ENCODE measurements at places on chromosomes 4 and X.

DNA sequence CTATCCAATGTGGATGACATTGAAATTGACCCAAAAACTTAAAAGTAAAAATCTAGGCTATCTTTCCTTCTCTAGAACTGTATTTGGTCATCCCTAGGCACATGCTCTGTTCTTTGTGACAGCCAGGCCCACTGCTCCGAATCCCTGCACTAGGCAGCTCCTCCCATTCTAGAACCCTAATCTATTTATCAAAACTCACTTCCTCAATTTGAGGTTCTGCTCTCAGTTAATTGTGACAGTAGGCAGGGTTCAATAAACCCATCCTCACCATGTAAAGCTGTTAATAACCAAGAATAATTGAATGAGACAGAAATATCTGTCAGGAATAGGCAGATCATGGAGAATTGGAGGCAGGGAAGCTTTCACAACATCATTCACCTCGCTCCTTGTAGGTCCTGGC, 51.9 kb upstream of the IRF2 start:
- DNase-seq = no peak

DNA sequence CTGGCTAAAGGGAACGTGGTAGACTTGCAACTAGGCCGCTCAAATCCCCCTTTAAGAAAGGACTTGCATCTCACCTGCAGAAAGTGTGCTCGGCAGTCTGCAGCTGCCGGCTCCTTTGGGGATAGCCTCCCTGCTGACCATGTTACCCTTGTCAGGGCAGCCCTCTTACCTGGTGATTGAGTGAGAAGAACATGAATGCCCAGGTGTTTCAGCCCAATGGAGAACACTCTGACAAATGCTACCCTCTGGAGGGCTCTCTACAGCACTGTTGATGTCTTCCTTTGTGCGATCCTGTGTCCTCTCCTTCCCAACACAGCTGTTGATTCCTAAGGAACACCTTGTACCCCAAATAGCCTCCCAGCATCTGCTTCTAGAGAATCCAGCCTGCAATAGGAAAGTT, 178.7 kb upstream of the LDB2 start:
- DNase-seq = no peak

- DNase-seq = no peak
These were observed 70.4 kb downstream of the METTL14 start for GRCh38 chr4:118755438-118756226.

DNA sequence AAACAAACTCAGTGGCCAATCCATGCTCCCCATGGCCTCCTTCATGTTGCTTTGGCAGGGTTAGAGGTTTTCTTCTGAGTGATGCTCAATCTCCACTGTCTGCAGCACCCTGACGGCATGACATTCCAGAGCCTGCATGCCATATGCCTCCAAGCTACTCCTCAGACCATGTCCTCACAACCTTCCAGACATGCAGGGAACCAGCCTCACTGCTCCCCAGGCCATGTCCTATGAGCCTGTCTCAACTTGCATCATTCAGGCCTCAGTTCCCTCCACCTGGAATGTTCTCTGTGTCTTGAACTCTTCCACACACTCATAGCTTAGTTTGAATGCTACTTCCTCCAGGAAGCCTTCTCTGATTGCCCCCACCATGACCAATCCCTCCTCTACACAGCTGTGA, 18.8 kb downstream of the PROM1 start:
- no peak for DNase-seq

- no peak for DNase-seq
These were observed 357.8 kb upstream of the SLC7A11 start for GRCh38 chr4:138599965-138600364.

DNA sequence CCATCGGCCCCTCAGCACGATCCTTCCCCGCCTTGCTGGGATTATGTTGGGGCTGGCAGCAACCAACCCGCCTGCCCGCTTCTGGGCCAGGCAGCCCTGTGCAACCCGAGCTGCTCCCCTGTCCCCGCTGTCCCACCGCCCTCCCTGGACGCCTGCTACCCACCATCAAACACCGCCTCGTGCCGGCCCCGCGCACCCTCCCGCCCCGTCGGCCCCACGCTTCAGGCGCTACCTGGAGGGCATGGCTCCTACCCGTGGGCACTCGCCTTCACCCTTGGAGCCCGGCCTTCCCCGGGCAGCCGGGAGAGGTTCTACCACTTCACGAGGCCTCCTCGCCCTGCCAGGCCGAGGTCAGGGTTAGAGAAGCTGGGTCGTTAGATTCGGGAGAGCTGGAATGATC, 37.0 kb downstream of the TKTL1 start:
- DNase-seq = no peak

- DNase-seq = no peak
These were observed 52.1 kb upstream of the CDKN2AIP start for GRCh38 chr4:183392377-183392776.

DNA sequence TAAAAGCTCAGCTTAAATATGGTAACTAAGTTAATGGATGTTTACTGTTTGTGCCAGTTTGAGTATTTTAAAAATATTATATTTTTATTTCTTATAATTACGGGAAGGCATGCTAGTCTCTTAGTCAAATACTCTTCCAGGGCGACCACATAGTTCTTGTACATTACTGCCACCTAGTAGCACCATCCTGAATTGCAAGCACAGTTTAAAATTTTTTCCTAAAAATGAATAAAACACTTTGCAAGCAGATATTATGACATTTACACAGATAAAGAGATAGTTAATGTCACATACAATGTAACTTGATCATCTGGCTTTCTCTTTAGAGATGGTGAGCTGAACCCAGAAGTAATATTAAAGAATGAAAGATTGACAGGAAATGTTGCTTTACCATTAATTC, 11.5 kb downstream of the NDP start:
- DNase-seq = no peak

GRCh38 chr4:167000141-167000852, 234.0 kb downstream of the SPOCK3 start:
- DNase-seq = no peak

DNA sequence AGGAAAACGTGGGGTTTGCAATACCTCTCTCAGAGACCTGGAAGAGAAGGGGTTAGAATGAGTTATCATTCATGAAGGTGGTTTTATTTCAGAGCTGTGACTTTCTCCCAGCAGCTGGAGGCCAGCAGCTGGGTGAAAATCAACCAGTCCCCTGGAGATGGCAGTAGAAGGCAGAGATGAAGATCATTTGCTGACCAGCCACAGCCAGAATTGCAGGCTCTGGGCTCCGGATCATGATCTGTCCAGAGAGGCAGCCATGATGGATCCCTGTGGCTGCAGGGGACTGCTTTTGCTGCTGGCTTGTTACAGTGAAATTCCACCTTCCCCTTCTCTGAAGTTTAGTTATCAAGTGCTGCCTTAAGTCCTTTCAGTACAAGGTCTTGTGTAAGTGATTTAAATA, 46.9 kb upstream of the TAB3 start:
- no peak for DNase-seq

DNA sequence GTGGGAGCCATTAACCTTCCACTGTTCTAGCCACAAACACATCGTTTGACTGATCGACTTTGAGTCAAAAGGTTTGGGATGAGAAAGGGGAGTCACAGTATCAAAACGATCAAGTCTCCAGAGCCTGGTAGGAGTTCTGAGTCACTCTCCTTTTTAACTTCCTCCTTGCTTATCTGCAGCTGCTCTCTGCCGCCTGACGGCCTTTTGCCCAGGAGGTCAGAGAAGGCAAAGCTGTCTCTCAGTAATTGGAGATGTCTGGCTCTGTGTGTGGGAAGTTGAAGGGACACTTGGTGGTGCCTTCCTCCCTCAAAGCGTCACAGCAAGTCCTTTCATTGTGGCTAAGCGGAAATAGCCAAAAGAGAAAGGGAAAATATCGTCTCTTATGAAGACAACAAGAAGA, 63.1 kb downstream of the ANOS1 start:
- DNase-seq = no peak

DNA sequence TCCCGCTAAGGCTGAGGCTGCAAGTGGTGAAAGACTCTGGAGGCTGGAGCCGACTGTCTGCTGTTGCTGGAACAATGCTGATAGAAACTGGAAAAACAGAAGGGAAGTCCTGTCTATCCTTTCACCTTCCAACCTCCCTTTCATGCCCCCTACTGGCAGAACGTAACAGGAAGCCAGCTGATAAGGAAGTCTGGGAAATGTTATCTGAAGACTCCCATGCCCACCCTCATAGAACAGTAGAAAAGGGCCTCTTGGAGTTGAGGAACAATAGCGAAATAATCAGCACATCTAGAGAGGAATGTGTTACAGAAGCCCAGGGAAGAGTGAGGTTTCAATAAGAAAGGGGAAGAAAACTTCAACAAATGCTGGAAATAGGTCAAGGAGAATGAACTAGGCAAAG, 117.1 kb upstream of the DKK2 start:
- no peak for DNase-seq

GRCh38 chr4:76897536-76898384, at the start of gene SOWAHB:
Gene SOWAHB (minus strand): TSS chr4:76898144. CDS start chr4:76897849, 295 bp downstream.
- peak; percentile 39 for DNase-seq

DNA sequence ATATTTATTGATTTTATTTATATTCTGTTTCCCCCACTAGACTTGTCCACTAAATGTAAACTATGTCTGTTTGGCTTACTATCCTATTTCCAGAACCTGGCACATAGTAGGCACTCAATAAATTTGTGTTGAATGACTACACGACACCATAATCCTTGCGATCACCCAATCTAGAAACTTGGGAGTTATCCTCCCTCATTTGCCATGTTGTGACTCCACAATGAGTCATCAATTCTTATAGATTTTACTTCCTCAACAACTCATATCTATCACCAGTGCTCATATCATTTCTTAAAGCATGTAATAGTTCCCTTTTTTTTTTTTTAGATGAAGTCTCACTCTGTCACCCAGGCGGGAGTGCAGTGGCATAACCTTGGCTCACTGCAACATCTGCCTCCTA, 39.9 kb upstream of the VAMP7 start:
- no peak for DNase-seq

DNA sequence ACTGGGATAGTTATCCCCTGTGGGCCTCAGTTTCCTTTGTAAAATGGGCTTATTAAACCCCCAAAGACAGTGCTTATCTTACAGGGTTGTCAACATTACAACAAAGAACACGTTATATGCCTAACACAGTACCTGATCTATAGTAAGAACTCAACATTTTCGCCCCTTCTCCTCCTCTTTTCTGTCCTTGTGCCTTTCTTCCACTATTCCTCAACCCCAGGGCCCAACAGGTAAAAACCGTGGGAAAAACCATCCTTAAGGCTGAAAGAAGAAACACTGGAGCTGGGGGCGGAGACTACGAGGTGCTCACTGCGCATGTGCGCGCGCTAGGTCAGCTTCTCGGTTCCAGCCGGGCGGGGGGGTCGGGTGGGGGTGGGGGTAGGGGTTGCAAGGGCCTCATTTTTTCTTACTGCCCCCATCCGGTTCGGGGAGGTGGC, 426 bp upstream of the XIAP start:
- peak; percentile 74 for DNase-seq

GRCh38 chrX:2766906-2767305, 15.1 kb downstream of the XG start:
- DNase-seq = no peak

DNA sequence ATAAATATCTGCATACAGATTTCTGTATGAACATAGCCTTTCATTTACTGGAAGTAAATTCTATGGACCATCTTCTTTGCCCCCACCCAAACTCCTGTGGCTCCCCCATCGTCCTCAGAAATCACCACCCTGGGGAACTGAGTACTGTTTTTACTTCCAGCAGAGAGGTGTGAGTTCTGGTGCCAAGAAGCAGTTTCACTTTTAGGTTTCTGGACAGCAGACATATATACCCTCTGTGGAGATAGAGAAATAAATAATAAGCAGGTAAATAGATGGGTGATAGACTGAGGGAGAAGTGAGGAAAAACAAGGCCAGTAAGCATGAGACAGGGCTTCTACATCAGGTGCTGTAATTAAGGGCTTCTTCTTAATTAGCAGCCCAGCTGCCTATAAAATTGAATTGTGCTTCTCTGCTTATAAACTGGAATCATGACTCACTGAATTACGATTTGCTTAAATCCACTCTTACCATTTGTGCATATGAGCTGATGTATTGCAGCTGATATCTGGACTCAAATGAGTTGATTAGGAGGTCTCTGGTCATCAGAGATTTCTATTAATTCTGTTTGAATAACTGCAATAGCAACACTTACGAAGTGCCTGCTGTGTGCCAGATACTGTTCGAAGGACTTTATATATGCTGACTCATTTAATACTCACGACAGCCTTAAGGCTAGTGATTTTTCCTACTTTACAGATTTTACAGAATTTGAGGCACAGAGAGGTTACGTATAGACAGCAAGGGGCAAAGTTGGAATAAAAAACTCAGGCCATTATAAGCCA, 60.8 kb upstream of the DHX15 start:
- no peak for DNase-seq

GRCh38 chr4:65302145-65302544, 368.1 kb downstream of the EPHA5 start:
- no peak for DNase-seq

GRCh38 chrX:35841872-35842271, 43.7 kb downstream of the MAGEB16 start:
- no peak for DNase-seq

DNA sequence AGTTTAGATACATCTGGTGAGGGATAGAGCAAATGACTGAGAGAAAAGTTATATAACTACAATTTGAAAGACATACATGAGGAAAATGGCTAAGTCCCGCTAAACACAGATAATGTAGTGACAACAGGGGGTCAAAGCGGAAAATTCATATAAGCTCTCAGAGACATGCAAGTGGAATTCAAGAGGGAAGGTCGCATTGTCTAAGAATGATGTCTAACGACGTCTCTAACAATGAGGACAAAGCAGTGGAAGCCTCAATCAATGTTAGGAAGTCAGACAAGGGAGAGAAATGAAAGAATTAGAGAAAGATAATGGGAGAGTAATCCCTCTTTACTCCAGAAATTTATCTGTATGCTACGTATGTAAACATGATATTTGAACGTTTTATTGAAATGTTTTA, 113.4 kb downstream of the ANTXR2 start:
- no peak for DNase-seq

GRCh38 chr4:137266511-137266910, 265.8 kb downstream of the PCDH18 start:
- DNase-seq = no peak

DNA sequence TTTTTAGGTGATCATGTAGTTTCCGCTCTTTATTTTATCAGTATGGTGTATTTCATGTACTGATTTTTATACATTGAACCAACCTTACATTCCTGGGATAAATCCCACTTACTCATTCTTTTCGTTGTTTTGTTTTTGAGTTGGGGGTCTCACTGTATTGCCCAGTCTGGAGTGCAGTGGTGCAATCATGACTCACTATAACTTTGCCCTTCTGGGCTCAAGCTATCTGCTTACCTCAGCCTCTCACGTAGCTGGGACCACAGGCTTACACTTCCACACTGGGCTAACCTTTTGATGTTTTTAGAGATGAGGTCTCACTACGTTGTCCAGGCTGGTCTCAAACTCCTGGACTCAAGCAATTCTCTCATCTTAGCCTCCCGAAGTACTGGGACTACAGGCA, 19.5 kb upstream of the STARD8 start:
- DNase-seq = no peak
